Cortex of kidney (tissue), 1 donor: ENCODE measurements at places on chromosomes 5 and 9.

- DNase-seq: no peak
Measured at GRCh38 chr5:120535900-120536299, 71.8 kb downstream of the PRR16 start.

- DNase-seq: no peak
Measured at GRCh38 chr5:139569270-139569955, 8.3 kb downstream of the UBE2D2 start.

GRCh38 chr5:145803112-145804004 lies 31.8 kb downstream of the PRELID2 start:
- DNase-seq: no peak

- DNase-seq: no peak
Measured at GRCh38 chr9:125634040-125634717, 72.8 kb downstream of the MAPKAP1 start.

GRCh38 chr5:124605541-124605940 lies 140.9 kb downstream of the ZNF608 start:
- DNase-seq: no peak

DNA sequence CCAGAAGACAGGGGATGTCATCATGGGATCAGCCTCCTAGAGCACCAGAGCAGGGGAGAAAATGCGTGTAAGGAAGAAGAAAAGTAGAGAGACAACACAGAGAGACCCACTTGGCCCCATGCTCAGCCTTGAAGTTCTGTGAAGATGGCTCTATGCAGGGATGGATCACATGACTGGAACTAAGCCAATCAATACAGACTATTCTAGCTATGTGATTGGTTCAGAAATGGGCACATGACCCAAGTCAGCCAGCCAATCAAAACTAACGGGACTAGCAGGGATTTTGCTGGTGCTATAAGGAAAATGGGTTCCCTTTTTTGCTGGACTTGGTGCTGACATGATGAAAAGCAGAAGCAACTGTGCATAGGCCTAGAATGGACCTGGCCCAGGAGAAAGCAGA lies 173.0 kb upstream of the TBC1D2 start:
- DNase-seq: no peak

DNA sequence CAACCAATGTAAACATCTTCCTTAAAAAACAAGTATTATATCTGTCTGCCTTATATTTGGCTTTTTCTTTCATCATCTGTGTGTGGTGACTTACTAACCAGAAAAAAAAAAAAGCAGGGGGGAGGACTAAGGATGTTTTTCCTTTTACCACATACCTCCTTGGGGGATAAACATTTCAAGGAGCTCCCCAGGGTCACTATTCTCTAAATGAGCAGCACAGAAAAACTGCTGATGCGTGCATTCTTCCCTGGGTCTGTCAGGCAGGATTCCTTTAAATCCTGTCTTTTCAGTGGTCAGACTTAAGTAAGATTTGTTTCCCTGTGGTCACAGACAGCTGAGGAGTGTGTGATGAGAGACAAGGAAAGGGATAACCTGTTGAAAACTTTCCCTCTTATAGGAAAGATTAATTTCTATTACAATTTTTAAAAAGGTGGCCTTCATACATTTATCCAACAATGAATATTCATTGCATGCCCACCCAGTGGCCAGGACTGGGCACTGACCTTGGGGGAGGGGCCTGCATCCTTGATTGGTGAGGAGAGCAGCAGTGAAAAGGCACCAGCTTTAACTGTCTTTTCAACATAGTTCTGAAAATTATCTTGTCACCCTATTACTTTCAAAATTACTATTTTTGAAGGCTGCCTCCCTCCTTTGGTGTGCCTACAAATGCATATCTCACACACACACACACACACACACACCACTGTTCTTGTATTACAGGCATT lies 123.1 kb downstream of the TLE4 start:
- DNase-seq: no peak

DNA sequence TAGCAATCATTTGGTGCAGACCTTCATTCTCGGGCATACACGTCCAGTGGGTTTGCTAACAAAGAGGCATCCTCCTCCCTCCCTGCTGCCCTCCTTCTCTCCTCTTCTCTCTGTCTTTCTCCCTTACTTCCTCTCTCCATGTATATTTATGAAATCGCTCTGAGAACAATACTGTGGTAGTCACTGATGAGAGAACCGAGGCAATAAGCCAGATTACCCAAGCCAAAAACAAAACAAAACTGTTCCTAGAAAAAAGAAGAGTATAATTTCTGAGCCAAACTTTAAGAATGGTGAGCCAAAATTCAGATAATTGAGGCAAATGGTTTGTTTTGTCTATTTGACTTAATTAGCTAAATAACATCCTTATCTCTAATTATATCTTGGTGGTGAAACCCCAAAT lies 15.8 kb upstream of the HMHB1 start:
- DNase-seq: no peak

GRCh38 chr5:10673407-10673806 lies 87.6 kb downstream of the DAP start:
- no peak for DNase-seq

GRCh38 chr5:114238771-114239313 lies 123.0 kb upstream of the KCNN2 start:
- no peak for DNase-seq

GRCh38 chr5:165720901-165721300 lies 2215.5 kb downstream of the MAT2B start:
- DNase-seq: no peak

GRCh38 chr5:109689740-109690241 lies at the start of gene MAN2A1:
Gene MAN2A1 (plus strand): TSS chr5:109689927. CDS start chr5:109690418, 491 bp downstream.
- DNase-seq: peak; percentile 12

GRCh38 chr9:93220627-93221026 lies 36.7 kb downstream of the WNK2 start:
- no peak for DNase-seq

GRCh38 chr5:37249815-37250164 lies 614 bp upstream of the CPLANE1 start:
- DNase-seq: no peak

GRCh38 chr9:108469654-108470053 lies 386.1 kb downstream of the ACTL7B start:
- DNase-seq: no peak

DNA sequence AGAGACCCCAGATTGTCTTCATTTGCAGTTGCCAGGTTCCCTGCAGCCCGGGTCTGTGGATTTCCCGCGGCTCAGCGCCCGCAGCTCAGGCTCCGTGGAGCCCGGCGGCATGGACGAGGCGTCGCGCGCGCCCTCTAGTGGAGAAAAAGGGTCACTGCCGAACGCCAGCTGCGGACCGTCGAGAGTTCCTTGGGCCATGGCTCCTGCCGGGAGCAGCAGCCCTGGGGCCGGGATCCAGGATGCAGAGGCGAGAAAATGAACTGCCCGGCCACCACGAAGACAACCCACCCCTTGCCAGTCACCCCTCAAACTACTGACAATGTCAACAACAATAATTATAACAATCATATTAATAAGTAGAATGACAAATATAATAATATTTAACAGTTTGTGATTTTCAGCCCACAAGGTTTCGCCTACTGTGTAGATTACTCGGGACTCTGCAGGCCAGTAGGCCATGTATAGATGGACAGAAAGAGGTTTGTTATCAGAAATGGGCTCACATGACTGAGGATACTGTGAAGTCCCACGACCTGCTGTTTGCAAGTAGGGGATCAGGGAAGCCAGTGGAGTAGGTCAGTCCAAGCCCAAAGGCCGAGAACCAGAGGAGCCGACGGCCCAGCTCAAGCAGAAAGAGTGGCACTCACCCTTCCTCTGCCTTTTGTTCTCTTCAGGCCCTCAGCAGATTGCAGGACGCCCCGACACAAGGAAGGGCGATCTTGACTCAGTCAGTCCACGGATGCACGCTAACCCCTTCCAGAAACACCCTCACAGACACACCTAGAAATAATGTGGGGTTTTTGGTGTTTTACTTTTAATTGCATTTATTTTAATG lies 43.1 kb downstream of the BOD1 start:
- no peak for DNase-seq

DNA sequence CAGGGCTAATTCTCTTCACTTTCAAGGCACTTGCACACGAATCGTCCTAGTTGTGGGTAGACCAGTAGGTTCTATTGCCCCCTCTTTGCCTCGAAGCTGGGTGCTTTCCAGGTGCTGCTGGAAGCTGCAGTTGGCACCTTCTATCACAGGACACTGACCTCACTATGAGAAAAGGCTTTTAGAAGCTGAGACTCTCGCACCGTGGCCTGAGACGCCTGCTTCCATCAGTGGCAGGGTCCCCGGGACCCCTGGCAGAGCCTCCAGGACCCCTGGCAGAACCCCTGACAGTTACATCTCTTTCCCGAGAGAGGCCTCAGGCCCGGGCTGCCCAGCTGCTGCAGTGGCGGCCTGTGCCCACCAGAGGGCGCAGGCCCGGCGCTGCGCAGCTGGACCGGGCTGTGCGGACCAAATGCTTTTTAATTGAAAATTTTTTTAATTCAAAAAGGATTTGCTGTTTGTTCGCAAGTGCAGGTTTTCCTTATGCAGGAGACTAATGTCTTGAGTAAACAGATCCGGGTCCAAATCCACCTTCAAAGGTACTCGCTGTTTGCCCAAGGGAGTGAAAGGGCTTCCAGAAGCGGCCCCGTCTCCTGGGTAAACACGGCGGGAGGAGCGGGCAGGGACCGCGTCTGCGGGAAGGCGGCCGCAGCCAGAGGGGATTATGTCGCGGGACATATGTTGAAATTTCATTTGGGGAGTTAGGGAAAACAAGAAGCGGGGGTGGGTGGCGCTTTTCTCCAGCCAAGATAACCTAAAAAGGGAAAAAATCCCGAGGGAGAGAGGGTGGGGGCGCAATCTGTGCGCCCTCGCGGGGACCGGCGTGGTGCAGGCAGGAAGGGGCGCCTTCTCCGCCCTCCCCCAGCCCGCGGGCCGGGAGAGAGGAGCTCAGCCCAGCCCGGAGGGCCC lies 114.5 kb upstream of the LMX1B start:
- DNase-seq: no peak

GRCh38 chr9:96483733-96484390 lies 33.9 kb downstream of the HABP4 start:
- DNase-seq: no peak

- no peak for DNase-seq
Measured at GRCh38 chr5:177357459-177358351, at the start of gene RGS14. Gene RGS14 (plus strand): TSS chr5:177357924. CDS start chr5:177358025, 101 bp downstream.

DNA sequence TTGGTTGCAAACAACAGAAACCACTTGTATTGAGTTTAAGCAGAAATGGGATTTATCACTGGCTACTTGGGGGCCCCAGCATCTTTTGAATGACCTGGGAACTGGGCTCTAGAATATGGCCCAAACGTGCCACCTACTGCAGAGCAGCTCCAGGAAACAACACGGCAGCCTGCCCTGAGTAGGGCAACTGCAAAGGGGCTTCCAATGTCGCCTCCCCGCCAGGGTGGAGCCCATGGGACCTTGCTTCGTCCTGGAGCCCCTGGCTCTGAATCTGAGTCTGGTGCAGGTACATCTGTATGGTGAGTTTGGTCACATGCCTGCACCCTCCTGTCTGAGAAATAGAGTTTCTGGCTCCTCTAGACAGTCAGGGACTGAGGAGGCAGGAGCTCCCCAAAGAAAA lies 38.6 kb downstream of the BOD1 start:
- no peak for DNase-seq

- DNase-seq: no peak
Measured at GRCh38 chr9:116816484-116816883, 129.4 kb downstream of the TRIM32 start.

GRCh38 chr9:94568250-94568889 lies 13.5 kb downstream of the PCAT7 start:
- DNase-seq: no peak

DNA sequence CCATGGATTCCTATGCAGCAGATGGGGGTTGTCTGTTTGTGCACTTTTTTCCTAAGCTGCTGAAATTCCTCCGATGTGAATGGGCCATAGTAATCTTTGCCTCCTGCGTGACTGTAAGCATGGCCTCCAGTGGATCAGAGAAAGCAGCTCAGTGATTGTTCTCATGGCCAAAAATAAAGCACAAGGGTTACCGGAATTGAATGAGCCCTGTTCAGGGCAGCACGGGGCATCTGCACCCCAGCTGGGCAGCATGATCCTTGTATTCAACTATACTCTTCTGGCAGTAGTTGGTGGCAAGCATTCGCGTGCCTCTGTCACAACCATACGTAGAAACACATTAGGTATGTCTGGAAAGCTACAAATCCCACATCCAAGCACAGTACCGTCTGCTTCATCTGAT lies 193.9 kb downstream of the RORB start:
- DNase-seq: no peak

DNA sequence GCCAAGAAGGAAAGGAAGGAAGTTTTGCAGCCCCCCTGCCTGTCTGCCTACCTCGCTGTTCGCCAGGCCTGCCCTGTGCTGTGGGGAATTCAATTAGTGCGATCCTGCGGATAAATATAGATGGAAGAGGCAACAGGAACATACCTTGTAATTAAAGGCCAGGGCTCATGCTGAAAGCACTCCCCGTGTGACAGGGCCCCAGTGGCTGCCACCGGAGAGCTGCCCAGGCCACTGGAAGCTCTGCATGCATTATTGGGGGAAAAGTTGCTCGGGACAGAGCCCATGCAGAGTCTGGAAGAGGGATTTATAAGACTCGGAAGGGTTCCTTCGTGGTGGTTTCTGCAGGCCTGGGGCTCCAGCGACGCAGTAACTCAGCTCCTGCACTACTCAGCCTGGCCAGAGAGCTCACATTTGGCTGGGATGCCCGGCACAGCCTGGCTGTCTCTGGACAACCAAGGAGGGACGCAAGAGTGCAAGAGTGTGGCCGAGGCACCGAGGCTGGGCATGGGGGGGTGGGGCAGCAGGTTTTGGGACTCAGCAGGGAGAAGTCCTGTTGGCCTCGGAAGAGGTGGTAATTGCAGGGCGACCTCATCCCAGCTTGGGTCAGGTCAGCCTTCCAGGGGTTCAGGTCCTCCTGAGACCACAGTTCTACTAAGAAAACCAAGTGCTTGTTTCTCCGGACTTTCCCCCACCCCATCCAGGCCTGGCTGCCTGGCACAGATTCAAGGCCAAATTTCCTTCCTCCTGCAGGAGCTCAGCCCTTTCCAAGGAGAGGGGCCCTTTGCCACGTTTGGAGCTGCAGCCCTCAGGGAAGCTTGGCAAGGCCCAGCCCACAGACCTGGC lies 68.1 kb upstream of the GGTA1 start:
- no peak for DNase-seq

GRCh38 chr9:26566141-26566540 lies 326.5 kb downstream of the CAAP1 start:
- DNase-seq: no peak

- no peak for DNase-seq
Measured at GRCh38 chr5:91383956-91384300, 811 bp upstream of the ARRDC3 start.

DNA sequence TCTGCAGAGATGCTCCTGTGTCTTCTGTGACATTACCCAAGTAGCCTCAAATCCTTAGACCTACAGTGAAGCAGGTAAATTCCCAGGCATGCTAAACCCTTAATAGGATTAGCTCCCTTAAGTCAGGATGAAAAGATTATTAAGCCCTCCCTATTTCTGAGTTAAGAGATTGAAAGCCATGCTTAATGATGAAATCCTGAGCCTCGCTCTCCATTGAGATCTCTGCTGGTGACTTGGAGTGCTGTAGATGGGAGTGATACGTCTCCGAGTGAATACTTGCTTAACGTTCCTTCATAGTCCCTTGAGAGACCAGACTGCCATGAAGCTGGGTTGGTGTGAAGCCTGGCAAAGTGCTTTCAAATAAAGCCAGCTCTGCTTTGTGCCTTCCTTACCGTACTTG lies 34.2 kb downstream of the AOPEP start:
- DNase-seq: no peak

GRCh38 chr5:55286411-55286933 lies 21.0 kb downstream of the DHX29 start:
- DNase-seq: no peak

- no peak for DNase-seq
Measured at GRCh38 chr9:22098643-22099332, 89.7 kb upstream of the CDKN2B start.
